CMK (cell line): ENCODE measurements at places on chromosomes 4 and X.

- no peak for DNase-seq
These were observed 1011.7 kb upstream of the PCDH7 start for GRCh38 chr4:29708473-29708872.

DNA sequence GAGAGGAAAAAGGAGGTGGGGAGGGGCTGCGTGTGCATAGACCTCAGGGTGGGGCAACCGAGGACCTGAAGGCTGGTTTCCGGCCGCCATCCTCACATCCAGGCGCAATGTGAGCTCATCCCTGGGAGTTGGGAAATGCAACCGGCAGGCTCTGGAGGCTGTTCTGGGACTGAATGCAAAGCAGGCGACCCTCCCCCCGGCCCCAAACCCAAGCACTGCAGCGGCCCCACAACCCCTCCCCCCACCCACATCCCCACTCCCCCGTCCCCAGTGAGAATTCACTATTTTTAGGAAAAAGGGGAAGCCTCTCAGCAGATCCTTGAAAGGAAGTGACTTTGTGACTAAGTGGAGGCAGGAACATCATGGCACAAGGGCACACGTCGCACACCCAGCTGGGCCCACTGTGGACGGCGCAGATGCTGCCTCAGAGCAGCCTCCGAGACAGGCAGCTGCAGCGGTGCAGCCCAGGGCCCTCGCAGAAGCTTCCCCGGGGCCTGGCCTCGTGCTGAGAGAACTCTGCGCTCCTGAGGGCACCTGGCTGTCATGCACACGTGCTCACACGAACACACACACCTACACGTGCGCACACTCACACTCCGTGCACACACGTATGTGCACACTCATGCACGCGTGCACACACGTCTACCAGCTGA, 1.3 kb upstream of the PDE6B start:
- no peak for DNase-seq

DNA sequence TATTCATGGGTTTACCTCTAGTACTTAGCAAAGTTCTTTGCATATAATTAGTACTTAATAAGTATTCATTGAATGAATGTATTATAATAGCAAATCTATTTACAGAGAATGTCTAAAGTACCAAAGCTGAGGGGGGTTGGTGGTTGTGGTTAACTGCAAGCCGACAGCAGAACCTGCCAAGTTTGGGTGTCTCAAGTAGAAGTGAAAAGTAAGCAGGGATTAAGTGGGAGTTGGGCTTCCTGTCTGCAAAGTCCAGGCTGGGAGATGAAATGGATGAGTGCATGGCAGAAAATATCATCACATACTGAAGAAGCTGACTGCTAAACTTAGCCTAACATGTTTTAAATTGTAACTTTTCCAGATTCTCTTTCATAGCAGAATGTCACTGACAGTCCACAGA, 169.6 kb downstream of the CAMK2D start:
- no peak for DNase-seq

GRCh38 chrX:15931362-15931761, 76.7 kb upstream of the AP1S2 start:
- DNase-seq: no peak

DNA sequence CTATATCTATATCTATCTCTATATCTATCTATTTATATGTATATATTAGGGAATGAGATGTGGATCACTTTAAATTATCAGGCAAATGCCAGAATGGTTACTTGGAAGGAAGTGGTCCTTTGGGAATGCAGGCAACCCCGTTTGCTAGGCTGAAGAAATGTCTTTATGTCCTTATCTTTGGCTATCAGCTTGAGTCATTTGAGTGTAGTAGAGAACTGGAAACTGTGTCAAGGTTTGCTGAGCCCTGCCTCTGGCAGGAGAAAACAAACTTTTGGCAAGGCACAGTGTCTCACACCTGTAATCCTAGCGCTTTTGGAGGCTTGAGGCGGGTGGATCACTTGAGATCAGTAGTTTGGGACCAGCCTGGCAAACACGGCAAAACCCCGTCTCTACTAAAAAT, 167.3 kb downstream of the ACTRT1 start:
- no peak for DNase-seq

GRCh38 chr4:73705721-73706120, 34.6 kb upstream of the CXCL8 start:
- DNase-seq: no peak

DNA sequence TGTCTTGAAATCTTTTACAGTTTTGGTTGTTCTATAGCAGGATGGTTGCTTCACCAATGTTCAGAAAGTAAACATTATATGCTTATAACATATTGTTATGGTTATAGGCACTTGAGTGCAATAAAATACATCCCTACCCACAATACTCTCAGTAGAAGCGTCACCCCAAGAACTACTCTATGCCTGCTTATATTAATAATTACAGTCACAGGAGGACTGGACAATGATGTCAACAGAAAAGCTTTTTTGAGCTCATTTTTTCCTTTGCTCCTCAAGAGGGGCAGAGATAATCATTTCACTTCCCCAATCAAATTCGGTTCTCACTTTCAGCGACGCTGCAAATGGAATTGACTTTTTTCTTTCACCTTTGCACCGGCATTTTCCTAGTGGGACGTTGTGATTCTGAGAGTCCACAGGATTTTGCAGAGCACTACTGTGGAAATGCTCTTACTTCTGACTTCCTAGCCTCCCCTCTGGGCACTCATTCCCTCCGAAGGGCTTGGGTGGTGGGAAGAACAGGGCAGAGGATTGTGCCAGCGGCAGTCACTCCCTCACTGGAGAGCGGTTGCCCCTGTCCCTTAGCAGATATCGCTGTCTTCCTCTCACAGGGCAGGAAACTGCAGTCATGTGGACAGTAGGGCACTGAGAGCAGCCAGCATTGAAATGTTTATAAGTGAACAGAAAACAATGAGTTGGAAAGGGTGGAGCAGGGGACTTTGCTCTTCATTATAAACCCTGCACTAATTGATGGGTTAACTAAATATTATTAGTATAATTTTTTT, 24.9 kb upstream of the SGMS2 start:
- DNase-seq: no peak
